ENCODE measurements at places on chromosomes 5 and 9.

DNA sequence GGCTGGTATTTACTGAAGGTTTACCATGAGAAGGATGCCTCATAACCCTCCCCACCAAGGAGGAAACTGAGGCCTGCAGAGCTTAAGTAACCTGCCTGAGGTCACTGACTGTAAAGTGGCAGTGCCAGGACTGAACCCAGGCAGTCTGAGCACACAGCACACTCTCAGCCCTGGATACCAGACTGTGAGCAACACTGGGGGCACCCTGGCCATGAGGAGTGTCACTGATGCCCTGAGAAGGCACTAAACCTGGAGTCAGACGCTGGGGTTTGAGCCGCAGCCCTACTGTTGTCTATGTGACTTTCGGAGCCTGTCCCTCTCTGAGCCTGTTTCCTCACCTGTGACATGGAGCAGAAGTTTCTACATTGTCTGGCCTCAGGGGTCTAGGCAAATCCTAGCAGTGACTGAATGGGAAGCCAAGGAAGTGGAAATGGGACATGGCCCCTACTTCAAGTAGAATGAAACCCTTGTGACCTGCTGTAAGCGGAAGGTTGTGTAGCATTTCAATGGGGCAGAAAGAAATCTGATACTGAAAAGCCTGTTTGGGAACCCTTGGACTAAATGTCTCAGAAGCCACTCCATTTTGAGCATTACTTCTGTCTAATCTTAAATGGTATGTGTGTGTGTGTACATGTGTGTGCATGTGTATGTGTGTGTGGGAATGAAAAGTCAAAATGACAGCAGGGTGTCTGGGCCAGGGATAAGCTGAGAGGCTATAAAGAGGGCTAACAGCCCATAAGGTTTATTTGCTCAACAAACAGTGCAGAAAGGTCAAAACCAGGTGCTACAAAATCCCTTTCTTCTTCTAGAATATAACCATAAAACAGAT lies 36.0 kb downstream of the B4GALT1 start:
- no peak for DNase-seq

DNA sequence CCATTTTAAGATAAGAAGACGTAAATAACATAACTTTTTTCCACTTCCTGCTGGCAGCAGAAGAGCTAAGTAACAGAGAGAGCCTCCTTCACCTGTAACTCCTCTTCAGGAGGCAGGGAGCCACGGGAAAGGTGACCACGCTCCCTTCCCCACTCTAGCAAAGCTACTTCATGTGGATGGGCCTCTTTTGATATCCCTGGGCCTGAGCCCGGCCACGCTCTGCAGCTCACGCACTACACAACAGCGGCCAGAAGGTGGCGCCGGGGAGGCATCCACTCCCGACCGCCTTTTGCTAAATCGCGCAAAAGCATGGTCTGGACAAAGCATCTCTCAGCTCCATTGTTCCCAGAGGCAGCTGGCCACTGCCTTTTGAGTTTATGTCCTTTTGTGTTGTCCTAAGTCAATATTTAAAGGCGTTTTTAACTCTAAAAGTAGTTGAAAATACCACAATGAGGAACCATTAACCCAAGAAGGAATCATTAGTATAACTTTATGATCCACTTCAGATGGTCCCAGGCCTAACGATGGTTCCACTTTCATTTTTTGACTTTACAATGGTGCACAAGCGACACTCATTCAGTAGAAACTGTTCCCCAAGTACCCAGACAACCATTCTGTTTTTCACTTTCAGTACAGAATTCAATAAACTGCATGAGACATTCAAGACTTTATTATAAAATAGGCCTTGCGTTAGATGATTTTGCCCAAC lies 23.6 kb downstream of the CMBL start:
- peak; percentile 77 for DNase-seq

DNA sequence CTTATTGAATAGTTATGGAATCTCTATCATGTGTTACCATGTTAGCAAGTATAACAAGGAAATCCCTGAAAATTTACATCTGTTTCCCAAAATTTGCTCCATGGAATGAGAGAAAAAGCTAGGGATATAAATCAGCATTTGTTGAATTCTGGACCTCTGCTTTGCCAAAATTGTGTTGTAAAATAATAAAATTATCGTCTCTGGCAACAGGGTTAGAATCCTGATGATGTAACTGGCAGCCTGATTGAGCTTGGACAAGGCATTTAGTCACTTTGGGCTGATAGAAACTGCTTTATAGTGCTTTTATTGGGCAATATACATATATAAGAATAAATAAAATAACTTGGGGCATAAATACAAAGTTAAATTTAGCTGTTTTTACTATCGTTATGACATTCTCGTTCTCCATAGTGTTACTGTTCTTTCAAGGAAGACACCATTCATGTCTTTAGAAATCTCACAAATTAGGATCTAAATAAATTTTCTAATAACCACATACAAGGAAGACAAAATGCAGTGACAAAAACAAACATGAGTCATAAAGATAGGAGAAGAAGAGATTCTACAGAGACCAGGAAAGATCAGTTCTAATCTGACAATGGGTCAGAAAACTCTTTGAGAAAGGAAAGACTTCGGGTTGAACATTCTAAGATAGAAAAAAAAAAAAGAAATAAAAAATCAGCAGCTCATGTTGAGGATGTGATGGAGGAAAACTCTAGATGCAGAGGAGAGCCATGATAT lies 145.0 kb upstream of the CDH10 start:
- DNase-seq = no peak

GRCh38 chr5:61823781-61824180 lies 482.2 kb upstream of the KIF2A start:
- no peak for DNase-seq

- DNase-seq = no peak
Observed at GRCh38 chr9:118268046-118268445, 563.8 kb downstream of the TLR4 start.

DNA sequence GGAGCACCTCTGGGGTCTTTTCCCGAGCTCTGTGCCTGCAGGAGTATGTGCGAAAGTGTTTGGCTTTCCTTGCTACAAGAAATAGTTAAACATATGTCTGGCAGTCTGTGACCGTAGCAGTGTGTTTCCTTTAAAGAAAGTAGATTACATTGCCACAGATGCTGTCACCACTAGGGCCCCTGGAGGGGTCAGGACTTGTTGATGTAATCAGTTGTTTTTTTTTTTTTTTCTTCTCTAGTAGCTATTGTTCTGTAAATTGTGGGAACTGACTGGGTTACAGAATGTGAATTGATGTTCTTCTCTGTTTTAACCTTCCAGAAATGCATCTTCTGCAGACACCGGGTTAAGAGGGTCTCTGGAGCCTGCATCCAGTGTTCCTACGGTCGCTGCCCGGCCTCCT lies 345.6 kb downstream of the KDM4C start:
- DNase-seq = no peak

GRCh38 chr9:96376891-96377874 lies 6.3 kb downstream of the SLC35D2 start:
- no peak for DNase-seq

- DNase-seq = peak; percentile 10
Observed at GRCh38 chr9:21455320-21455719, 15.1 kb downstream of the IFNA1 start.

DNA sequence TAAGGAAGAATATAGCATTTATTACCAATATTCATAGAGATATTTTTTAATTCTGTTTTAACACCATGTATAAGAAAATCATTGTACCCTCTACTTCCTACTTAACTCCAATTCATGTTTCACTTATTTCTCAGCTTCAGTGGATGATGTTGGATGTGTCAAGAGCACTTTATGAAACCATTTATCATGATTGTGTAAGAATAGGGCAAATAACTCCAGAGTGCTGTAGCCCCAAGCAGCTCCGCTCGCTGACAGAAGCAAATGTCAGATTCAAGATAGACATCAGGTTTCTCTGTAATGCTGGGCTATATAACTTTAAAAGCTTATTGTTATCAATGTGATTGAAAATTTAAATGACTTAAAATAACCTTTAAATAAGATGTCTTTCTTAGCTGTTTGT lies 50.4 kb downstream of the MAST4 start:
- DNase-seq = no peak

DNA sequence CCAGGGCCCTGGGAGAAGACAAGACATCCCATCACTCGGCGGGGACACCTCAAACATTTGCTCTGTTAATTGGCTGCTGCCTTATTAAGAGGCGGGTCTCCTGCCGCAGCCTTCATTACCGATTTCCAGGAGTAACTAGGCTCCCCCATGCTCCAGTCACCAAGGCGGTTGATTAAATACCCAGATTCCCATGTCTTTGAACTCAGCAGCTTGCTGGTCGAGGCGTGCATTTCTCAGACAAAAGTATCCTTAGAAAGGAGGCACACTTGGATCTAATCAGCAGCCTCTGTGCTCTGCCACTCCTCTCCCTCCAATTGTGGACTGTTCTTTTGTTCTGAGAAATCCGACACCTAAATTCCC lies 228.8 kb downstream of the FSTL4 start:
- DNase-seq = no peak

- DNase-seq = no peak
Observed at GRCh38 chr9:5510360-5510931, at the start of gene PDCD1LG2. TSS of gene PDCD1LG2 (plus strand) at chr9:5510531. CDS start at chr9:5522547, 12,016 bp downstream.

DNA sequence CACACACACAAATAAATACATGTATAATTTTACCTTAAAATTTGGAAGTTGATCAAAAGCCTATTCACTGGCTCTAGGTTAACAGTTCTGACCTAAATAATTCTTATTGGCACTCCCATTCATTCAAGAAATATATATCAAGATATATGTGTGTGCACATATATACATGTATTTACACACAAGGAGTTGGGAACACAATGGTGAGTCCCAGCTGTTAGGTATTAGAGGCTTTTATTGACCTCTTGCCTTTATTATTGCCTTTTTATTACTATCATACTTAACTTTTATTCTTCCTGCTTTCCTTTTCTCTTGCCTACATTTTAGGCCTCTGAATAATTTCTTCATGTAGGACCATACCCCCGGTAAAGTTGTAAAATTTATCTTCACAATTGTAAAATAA lies 25.0 kb downstream of the CCDC152 start:
- no peak for DNase-seq

DNA sequence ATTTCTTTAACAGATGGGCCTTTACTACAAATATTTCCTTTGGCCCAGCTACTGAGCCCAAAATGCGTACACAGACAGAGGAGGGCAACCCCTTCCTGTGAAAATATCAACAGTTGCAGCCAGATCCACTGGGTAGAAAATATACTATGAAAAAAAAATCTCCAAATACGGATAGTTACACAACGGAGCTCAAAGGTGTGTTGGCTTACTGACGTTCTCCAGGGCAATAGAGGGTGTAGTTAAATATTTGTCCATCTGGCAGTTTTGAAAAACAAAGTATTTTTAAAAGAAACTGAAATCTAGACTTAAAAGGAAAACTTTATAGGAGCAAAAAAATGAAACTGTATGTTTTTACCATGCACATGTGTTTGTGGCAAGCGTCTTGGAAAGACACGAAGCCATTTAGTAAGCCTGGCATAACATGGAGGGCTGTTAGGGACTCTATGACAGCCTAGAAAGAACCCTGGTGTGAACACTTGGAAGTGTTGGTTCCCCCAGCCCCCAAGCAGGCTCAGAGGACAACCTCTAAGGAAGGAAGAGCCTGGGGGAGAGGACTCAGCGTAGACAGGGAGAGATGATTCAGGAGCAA lies 157.8 kb upstream of the TRPM3 start:
- no peak for DNase-seq

GRCh38 chr5:77209495-77210090 lies 887 bp upstream of the PDE8B start:
- DNase-seq = no peak

DNA sequence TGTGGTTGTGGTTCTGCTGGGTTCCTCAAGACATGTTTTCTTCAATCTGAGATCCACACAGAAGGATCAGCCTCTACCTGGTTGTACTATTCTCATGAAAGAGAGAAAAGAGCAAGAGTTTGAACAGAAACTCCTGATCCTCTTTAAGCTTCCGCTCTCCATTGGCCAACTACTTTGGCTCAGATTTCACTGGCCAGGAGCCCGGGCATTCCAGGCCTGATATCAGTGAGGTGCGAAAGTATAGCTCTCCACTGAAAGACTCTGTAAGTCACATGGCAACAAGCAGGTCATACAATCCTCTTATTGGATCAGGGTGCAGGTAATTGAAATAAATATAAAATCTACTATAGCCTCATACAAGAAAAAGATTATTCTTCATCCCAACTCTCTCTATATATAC lies 920.5 kb downstream of the TLE4 start:
- DNase-seq = no peak

DNA sequence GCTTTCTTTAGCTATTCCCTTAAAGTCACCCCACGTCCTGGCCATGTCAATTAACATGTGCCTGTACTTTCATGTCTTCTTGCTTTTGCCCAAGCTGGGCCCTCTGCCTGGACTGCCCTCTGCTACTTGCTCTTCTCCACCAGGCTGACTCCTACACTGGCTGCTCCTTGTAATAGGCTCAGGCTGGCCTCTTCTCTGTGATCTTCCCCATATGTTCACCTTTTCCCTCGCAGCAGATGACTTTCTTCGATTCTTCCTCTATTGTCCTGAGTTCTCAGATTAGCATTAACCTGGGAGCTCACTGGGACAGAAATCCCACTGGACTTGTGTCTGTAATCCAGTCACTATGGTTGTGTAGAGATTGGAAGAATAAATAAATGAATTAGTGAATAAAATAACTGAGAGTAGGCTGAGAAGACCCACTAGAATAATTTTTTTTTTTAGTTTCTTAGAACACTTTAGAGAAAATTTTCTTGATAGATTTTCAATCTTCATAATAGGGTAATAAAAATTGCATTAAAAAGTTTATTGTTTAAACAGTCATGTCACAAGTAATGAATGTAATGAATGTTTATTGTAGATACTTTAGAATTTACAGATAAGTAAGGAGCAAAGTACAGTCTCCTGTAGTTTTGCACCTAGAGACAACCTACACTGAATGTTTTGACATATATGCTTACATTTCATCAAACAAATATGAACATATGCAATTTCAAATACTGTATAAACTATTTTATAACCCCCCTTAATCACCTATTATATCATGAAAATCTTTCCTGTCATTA lies 47.4 kb upstream of the TNFSF15 start:
- no peak for DNase-seq

DNA sequence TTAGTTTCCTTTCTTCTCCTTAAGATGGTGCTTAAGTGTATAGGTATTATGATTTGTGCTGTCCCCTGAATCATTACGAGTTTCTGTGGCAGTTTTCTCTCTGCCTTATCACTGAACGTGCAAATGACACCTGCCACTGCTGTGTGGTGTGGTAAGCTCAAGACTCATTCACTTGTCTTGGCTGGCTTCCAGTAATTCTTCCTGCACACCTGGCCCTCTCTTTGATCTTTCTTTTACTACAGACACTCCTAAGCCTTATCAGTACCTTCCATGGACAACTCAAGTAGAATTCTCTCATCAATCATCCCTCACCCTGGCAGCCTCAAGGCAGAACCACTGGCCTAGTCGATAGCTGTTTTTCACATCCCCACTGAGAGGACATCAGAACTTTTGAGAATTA lies 82.6 kb upstream of the ADAMTS19 start:
- DNase-seq = no peak

DNA sequence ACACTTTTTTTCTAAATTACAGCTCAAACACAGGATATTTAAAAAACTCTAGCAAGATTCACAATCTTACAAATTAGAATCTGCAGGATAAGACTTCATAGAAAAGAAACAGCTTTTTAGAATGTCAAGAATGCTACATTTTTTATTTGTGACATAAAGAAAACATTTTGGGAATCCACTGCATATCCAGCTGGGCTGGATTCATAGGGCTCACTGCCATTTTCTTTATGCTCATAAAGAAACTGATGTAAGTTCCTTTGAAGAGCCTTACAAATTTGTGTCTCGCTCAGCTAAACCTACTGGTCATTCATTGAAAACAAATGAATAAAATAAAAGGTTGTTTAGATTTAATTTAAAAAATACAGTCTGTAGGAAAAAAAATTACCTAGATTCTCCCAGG lies 332.3 kb downstream of the TRPM3 start:
- DNase-seq = no peak
